ENCODE measurements at places on chromosomes 1 and 21.

DNA sequence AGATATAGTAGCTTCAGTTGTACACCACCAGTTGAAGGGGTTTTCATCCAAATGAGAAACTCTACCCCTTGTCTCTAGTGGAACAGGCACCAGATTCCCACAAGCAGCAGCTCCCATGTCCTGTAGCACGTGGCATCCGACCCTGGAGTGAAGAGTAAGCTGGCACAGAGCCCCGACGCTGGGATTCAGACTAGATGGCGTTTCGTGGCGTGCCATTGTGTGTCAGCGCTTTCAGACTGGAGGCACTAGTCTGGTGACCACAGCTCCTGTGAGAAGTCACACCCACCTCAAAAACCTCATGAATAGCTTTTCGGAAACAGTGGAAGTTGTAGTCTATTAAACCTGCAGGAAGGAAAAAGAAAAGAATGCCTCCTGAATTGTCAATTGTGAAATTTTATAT lies 20.2 kb downstream of the RRAGC start:
- DNase-seq = no peak

- DNase-seq = no peak
These were observed 423.5 kb downstream of the OMA1 start for GRCh38 chr1:58123051-58123450.

DNA sequence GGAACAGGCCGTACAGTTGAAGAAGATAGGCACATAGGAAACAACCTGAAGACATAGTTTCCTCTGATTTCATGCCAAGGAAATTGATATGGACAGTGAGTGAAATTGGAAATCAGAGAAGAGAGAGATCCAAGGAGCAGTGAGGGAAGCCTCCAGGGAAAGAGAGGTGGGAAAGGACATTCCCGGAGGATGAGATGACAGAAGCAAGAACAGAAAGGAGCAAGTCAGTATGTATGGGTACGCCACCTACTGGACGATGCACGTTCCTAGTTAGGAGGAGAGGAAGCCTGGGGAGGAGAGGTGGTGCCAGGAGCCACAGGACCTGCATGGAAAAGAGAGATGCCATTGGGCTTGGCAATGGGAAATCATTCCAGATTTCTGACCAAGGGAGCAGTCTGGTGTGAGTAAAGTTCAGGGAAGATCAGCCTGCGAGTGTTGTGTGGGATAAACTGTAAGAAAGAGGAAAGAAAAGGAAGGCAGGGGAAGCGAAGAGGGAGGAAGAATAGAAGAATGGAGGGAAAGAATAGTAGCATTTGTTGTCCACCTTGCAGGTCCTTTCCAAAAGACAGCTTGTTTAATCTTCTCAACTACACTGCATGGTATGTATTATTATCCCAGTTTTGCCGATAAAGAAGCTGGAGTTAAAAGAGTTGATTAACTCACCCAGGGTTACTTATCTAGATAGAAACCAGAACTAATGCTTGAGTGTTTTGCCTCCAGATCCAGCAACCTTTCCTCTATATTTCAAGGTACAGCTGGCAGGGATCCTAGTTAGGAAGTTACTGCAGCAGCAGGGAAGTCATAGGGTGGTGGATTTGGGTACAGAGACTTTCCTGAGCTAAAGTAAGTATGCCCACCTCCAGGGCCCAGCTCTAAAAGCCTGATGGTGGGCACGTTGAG lies 27.4 kb downstream of the C1orf116 start:
- DNase-seq = no peak

GRCh38 chr1:208040821-208041297 lies 129.9 kb upstream of the CD34 start:
- DNase-seq = no peak

DNA sequence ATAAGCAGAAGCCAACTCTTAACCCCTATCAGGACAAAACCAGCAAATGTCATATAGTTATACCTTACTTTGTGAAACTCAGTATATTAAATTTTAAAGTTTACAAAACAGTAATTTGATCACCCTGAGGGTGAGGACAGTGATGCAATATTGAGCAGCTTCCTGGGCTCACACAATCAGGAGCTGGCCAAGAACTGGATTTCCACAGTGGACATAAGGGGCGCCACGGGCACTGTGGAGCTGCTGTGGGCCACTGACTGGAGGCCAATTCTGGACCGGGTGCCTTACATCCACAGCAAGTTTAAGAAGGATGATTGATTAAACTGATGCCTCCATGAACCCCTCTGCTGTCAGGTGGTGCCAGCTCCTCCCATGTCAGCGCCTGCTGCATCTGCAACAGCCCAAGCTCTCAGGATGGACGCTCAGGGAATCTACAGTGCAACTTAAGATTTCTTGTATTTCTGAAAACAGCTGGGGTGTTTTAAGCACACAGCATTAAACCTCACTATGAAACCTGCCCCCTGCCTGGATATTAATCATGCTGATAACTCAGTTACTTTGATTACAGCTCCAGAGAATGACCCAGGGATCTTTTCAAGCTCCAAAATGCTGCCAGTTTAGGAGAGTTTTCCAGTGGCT lies 55.9 kb downstream of the TOR3A start:
- DNase-seq = no peak

DNA sequence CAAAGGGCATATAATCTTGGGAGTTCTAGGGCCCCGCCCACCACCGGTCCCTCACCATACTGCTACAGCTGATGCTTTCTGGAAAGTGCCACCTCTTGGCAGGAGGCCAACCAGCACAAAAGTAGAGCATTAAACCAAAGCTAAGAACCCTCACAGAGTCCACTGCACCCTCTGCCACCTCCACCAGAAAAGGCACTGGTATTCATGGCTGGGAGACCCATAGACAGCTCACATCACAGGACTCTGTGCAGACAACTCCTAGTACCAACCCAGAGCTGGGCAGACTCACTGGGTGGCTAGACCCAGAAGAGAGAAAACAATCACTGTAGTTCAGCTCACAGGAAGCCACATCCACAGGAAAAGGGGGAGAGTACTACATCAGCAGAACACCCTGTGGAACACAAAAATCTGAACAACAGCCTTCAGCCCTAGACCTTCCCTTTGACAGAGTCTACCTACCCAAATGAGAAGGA lies 10.8 kb downstream of the THEM4 start:
- DNase-seq = peak; percentile 59

Data from activated CD8-positive, alpha-beta memory T cell treated with anti-CD3 and anti-CD28 coated beads, Interleukin-2, amount 50 U/mL, for 48 hours (primary cell).